Stomach (tissue), 19 donors: ENCODE measurements at places on chromosomes 11 and 22. TPM values are rescaled to one million over a fixed set of nuclear protein-coding genes. Genes with fewer than 3 reads are reported as not detected.

Gene DLG2
- total RNA-seq: 4.5 TPM

Gene LMO1
- total RNA-seq: not detected

Gene PARVA
- total RNA-seq: 43.2 TPM

Gene SLC1A2
- 5.7 TPM for total RNA-seq

Gene SELENOO
- 185 TPM for total RNA-seq

Gene LRRC55
- total RNA-seq: not detected

Gene ASPHD2
- 48.4 TPM for total RNA-seq

Gene PDE3B
- 19.3 TPM for total RNA-seq

Gene NCF4
- 5.0 TPM for total RNA-seq

Gene EMID1
- total RNA-seq: 23.6 TPM

Gene DUSP8
- total RNA-seq: 7.5 TPM

Gene CCDC82
- 54.3 TPM for total RNA-seq

Gene KCNJ11
- total RNA-seq: 7.1 TPM

Gene ZC3H12C
- 18.7 TPM for total RNA-seq
